ENCODE measurements at places on chromosomes 2 and 18. TPM values are rescaled to one million over a fixed set of nuclear protein-coding genes. Genes with fewer than 3 reads are reported as not detected.

DNA sequence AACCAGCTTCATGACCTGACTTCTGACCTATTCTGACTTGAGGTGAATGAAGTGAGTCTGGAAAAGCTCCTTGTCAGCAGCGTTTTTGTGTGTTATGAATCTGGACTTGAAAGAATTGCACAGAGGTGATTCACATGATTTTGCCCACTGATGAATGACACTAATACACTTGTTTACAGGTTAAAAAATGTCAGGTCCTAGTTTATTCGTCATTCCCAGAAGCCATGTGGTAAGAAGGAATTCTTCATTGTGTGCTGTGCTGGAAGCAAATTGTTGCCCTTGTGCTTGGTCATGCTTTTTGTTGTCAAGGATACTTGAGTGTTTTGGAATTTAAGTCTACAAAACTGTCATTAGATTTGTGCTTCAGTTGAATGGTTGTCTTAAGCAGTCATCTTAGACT lies 15.5 kb downstream of the SEC11C start:
- peaks cover 8% of the 10 kb centered on the region for H3K4me1 ChIP-seq
- H3K4me3 ChIP-seq: no peak overlapping the region
- H3K36me3 ChIP-seq: peaks cover 35% of the 10 kb centered on the region
- no peak for DNase-seq
- no peaks in the 10 kb centered on the region for H3K27me3 ChIP-seq

- no peaks in the 10 kb centered on the region for H3K27me3 ChIP-seq
- H3K36me3 ChIP-seq: no peaks in the 10 kb centered on the region
- DNase-seq: no peak
- H3K27ac ChIP-seq: no peak overlapping the region
- no peaks in the 10 kb centered on the region for H3K4me1 ChIP-seq
- no peak overlapping the region for H3K4me3 ChIP-seq
Observed at GRCh38 chr18:43917520-43917919, 640.2 kb upstream of the SYT4 start.

DNA sequence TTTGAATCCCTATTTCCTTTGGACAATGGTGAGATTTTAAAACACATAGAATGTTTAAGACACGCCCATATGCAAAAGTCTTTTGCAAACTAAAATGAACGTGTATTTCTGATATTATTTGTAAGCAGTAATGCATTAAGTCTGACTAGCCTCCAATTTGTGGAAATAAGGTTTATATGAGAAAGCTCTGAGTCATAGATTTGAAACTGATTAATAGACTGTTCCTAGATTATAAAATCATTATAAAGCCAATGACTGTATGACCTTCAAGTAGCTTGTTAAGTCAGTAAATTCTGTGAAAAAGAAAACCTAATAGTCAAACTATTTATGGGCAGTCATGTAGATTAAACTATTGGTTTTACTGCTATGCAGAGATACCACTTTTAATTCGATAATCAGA lies 12.8 kb upstream of the EFEMP1 start:
- H3K4me1 ChIP-seq: no peaks in the 10 kb centered on the region
- DNase-seq: no peak
- no peaks in the 10 kb centered on the region for H3K36me3 ChIP-seq
- no peak overlapping the region for H3K27ac ChIP-seq

DNA sequence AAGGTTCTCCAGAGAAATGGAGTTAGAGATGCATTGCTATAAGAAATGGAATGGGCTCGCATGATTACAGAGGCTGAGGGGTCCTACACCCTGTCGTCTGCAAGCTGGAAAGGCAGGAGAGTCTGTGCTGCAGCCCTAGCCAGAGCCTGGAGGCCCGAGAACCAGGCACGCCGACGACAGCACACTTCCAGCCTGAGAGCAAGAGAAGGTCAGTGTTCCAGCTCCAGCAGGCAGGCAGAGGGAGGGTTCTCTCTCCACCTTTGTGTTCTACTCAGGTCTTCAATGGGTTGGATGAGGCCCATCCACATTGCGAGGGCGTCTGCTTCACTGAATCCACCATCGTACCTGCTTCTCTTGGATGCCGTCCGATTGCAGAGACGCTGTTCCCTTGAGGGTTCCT lies 177.6 kb upstream of the HDAC4 start:
- no peaks in the 10 kb centered on the region for H3K36me3 ChIP-seq
- no peak for DNase-seq
- no peak overlapping the region for H3K4me3 ChIP-seq
- H3K27ac ChIP-seq: no peak overlapping the region
- H3K27me3 ChIP-seq: no peaks in the 10 kb centered on the region
- H3K4me1 ChIP-seq: no peaks in the 10 kb centered on the region

DNA sequence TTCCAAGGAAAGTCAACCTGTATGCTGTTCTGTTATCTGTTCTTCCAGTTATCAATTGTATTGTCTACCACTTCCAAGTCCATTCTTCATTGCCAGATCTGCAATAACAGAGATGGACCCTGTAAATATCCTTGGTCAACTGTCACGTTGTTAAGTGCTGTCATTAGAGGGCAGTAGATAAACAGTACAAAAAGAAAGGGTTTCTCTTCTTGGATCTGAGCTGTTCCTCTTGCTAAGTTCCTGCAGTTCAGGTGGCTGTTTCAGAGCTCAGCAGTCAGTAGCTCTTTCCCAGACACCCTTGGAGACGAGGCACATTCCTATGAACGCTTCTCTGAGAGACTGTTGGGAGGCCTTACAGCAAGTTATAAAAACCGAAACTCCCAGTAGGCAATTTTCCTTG lies 957.1 kb upstream of the CHAC2 start:
- H3K27me3 ChIP-seq: no peaks in the 10 kb centered on the region
- peak; percentile 0 for DNase-seq
- H3K4me1 ChIP-seq: no peaks in the 10 kb centered on the region
- no peak overlapping the region for H3K27ac ChIP-seq
- H3K4me3 ChIP-seq: no peak overlapping the region

DNA sequence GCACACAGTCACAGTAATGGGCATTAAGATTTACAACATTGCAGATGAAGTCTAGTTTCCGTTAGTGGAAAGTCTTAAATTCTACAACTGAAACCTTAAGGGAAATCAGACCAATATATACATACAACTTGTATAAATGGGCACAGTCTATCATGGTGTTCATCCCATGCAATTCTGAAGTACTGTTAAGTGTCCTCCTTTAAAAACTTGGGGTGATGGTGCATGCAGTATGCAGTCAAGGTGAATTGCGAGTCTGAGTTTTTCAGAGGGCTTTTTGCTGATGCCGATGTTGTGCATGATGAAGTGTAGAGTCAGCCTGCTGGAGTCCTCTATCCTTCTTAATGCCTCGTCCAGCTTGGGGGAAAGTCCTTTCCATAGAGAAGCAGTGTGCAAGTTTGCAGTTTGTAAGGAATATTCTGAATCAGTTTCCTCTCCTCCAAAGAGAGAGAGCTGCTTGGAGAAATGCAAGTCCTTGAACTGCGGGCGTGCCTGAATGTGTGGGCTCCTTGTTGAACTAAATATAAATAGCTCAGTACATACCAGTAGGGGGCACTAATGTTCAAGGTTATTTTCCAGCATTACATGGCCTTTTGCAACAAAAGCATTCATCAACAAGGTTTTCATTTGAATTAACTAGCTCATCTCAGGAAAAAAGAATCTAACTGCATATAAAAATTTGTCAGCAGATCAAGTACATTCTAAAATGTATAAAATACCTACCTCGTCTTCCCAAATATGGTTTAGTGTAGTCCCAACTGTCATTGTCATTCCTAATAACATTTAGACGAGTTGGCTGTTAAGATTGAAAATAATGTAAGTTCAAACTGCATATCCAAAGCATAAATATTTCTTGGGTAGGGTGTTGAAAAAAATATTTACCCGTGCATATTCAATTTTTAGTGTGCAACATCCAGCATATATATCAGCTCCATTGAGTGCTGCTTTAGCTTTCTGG lies 21.3 kb downstream of the HNRNPLL start:
- peak; percentile 79 for DNase-seq
- H3K4me1 ChIP-seq: peaks cover 51% of the 10 kb centered on the region
- no peak overlapping the region for H3K4me3 ChIP-seq
- no peak overlapping the region for H3K27ac ChIP-seq

GRCh38 chr18:79766308-79766707 lies 31.4 kb upstream of the KCNG2 start:
- no peaks in the 10 kb centered on the region for H3K36me3 ChIP-seq
- no peaks in the 10 kb centered on the region for H3K4me1 ChIP-seq
- H3K27ac ChIP-seq: no peak overlapping the region
- no peak for DNase-seq

DNA sequence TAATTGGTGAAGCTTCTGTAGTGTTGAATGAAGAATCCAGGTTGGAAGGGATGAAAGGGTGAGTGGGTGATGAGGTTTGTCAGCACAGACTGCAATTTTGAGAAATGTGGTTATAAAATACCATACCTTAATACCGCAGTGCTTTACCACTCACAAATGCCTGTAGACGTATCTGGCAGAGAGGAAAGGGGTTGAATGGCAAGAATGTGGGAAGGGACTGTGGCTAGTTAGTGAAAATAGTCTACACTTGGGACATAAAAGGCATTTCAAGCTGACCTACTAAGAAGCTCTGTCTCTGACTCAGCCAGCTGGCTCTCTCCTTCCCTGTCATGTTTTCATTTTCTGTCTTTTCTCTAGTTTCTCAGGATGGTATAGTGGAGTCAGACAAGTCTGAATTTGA lies 25.1 kb downstream of the CDK15 start:
- H3K27ac ChIP-seq: no peak overlapping the region
- DNase-seq: no peak
- no peaks in the 10 kb centered on the region for H3K4me1 ChIP-seq
- no peaks in the 10 kb centered on the region for H3K36me3 ChIP-seq
- no peak overlapping the region for H3K4me3 ChIP-seq
- no peaks in the 10 kb centered on the region for H3K27me3 ChIP-seq

GRCh38 chr2:20012032-20012281 lies 511 bp downstream of the MATN3 start:
- H3K4me3 ChIP-seq: peak overlapping the region; percentile 9
- H3K4me1 ChIP-seq: peaks cover 12% of the 10 kb centered on the region
- no peak overlapping the region for H3K27ac ChIP-seq
- H3K27me3 ChIP-seq: peaks cover 19% of the 10 kb centered on the region
- no peaks in the 10 kb centered on the region for H3K36me3 ChIP-seq
- no peak for DNase-seq

GRCh38 chr2:235573331-235574221 lies 79.7 kb downstream of the AGAP1 start:
- no peak overlapping the region for H3K4me3 ChIP-seq
- DNase-seq: no peak
- no peaks in the 10 kb centered on the region for H3K36me3 ChIP-seq
- no peaks in the 10 kb centered on the region for H3K27me3 ChIP-seq

DNA sequence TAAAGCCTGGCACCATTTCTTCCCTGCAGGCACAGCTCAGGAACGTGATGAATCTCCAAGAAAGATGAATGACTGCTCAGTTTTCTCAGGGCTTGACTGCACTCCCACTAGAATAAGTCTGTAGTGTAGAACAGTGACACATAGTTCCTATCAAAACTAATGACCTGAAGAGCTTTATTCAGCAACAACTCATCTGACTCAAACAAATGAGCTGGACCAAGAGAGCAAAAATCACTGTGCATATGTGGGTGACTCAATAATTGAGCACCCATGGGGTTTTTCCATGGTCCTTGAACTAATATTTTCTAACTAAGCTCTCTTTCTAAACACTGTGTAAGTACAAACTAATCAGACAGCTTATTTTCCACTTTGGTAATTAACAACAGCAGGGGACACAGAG lies 61.1 kb upstream of the XDH start:
- no peak for DNase-seq
- H3K36me3 ChIP-seq: no peaks in the 10 kb centered on the region
- no peak overlapping the region for H3K27ac ChIP-seq
- no peaks in the 10 kb centered on the region for H3K27me3 ChIP-seq

DNA sequence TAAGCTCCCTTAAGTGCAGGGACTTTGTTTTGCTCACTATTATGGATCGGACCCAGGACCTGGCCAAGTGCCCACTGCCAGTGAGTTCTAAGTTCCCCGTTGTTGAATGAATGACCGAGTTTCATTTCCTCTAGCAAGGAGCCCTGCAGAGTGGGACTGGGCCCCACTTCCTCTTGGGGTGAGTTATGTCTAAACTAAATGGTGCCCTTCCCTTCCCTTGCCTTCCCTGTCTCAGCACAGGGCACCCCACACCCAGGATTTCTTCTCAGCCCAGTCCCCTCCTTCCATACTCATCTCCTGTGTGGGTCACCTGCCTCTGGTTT lies 195.3 kb upstream of the HS6ST1 start:
- H3K4me3 ChIP-seq: no peak overlapping the region
- no peaks in the 10 kb centered on the region for H3K36me3 ChIP-seq
- no peaks in the 10 kb centered on the region for H3K27me3 ChIP-seq
- no peak for DNase-seq
- H3K27ac ChIP-seq: no peak overlapping the region

GRCh38 chr2:234480337-234480736 lies 16.5 kb downstream of the ARL4C start:
- no peak for DNase-seq
- H3K4me3 ChIP-seq: no peak overlapping the region
- no peaks in the 10 kb centered on the region for H3K36me3 ChIP-seq
- H3K27me3 ChIP-seq: no peaks in the 10 kb centered on the region
- peaks cover 65% of the 10 kb centered on the region for H3K4me1 ChIP-seq

GRCh38 chr2:64111426-64111825 lies 32.8 kb downstream of the PELI1 start:
- H3K27me3 ChIP-seq: no peaks in the 10 kb centered on the region
- H3K4me1 ChIP-seq: peaks cover 69% of the 10 kb centered on the region
- peaks cover 10% of the 10 kb centered on the region for H3K36me3 ChIP-seq
- DNase-seq: no peak

DNA sequence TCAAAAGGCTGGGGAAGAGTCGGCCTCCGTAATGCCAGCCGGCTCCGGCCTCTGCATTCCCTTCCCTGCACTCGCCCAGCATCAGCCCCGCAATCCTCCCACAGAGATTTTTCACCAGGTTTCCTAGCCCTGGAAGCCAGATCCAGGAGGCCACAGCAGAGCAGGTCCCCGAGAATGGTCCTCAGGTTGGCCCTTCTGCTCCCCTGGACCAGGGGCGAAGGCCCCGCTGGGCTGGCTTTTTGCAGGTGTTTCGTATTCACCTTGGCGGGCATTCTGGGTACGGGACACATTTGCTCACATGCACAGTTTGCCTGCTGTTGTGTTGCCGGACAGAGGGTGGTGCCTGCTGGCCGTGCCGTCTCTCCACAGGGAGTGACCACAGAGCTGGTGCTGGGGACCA lies 309.5 kb downstream of the NDUFA10 start:
- no peaks in the 10 kb centered on the region for H3K4me1 ChIP-seq
- H3K4me3 ChIP-seq: no peak overlapping the region
- no peak overlapping the region for H3K27ac ChIP-seq
- DNase-seq: no peak

The CNGA3 gene
- not detected for total RNA-seq

The VSNL1 gene
- total RNA-seq: not detected

The COL3A1 gene
- not detected for total RNA-seq

The FRZB gene
- not detected for total RNA-seq

The SEPTIN10 gene
- total RNA-seq: 5.7 TPM

The NT5DC4 gene
- not detected for total RNA-seq

The ATP8B1 gene
- not detected for total RNA-seq

The TSGA10 gene
- 22.6 TPM for total RNA-seq
